Inflammatory macrophage (primary cell): ENCODE measurements at places on chromosomes 12 and 14.

GRCh38 chr14:90976101-90976500 lies 84.3 kb downstream of the RPS6KA5 start:
- no peak for DNase-seq

DNA sequence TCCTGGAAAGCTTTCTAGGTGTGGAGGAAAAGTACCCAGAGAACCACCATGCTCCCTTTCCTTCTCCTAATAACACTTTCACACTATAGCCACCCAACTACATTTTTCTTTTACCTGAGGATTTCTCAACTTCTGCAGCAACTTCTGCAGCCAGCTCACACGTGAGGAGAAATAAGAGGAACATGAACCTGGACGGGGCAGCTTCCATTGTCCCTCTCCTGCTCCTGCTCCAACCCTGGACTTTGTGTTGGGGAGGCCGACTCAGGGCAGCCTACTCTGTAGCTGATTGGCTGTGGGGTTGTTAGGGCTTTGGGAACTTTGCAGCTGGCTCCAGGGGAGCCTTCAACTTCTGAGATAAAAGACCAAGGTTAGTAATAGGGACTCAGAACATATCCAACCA lies at the start of gene ERP27:
TSS of gene ERP27 (minus strand) at position 237 of the 400 bp plus-strand sequence. CDS start at position 208, 29 bp downstream.
- no peak for DNase-seq

- DNase-seq = no peak
Observed at GRCh38 chr12:1360441-1361210, 233.8 kb downstream of the FBXL14 start.

- no peak for DNase-seq
Observed at GRCh38 chr12:117733549-117733805, 235.3 kb downstream of the KSR2 start.

GRCh38 chr14:71267691-71268090 lies 360.4 kb downstream of the PCNX1 start:
- DNase-seq = no peak

- peak; percentile 78 for DNase-seq
Observed at GRCh38 chr12:132614861-132615578, 3.6 kb upstream of the P2RX2 start.

GRCh38 chr12:57592551-57593165 lies 1.7 kb downstream of the PIP4K2C start:
- DNase-seq = no peak

GRCh38 chr14:104395276-104395675 lies 184.3 kb upstream of the C14orf180 start:
- no peak for DNase-seq

DNA sequence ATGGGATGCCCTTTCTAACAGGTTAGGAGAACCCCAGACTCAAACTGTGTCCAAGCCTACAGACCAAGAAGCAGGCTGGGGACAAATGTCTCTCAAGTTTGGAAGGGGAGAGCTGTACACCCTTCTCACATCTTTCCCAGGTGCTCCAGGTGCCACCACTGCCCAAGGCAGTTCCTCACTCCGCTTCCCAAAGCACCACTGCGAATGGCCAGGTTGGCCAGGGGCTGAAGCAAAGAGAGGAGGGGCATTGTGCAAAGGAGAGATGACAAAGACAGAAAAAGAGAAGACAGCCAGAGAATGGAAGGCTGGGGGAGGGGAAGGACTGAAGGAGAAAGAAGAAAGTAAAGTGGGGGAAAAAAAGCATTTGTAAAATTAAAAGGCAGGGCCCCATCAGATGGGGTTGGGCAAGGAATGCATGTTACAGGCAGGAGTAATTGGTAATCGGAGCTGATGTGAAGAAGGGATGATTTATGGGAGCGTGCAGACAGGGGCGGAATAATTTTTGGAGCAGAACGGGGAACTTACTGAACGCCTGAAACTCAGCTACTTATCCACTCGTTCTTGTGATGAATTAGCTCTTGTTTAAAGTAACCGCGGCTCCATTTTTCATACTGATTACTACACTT lies 165.8 kb downstream of the ESRRB start:
- DNase-seq = no peak

DNA sequence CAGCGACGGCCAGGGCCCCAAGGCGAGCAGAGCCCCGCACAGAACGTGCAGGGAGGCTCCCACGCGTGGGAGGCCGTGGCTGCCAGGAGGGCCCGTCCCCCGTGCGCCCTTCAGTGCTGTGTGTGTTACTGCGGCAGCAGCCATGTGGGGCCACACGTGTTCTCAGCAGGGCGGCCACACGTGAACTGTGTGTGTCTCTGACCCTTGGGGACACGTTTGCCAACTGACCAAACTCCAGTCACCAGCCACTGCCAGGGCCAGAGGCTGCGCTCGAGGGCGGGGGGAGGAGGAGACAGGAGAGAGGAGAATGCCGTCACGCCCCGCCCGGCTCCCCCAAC lies 57.7 kb downstream of the GALNT9 start:
- no peak for DNase-seq

DNA sequence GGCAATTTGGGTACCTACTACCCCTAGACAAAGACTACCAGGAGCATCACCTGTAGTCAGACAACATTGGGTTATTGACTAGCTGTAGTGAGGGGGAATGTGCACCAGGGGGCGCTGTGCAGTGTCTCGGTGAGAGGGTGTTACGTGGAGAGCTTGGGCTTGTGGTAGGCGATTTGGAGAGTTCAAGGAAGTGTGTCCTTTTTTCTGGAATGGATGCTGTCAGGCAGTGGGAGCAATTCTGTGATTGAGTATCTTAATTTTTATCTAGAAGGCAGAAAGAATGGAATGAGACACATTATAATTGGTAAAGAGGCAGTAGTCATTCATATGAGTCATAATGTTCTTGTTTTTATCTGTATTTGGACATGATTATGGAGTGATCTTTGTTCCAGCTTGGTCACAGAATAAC lies 187.7 kb downstream of the GALC start:
- peak; percentile 43 for DNase-seq

- DNase-seq = no peak
Observed at GRCh38 chr14:91246051-91246852, 1.7 kb upstream of the GPR68 start.

DNA sequence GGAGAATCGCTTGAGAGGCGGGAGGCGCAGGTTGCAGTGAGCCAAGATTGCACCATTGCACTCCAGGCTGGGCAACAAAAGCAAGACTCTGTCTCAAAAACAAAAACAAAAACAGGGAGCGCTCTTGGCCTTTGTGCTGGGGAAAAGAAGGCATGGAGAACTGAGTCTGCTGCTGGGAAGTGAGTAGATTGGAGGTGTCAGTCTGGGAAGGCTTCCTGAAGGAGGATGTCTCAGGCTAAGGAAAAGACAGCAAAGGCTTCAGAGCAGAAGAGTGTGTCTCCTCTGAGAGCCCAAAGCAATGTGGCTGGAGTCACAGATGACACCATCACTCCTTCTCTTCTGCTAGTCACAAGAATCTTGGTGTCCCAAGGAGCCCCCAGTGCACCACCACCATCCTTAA lies 21.0 kb upstream of the KRT18 start:
- no peak for DNase-seq

- DNase-seq = no peak
Observed at GRCh38 chr12:66713984-66714383, 35.1 kb upstream of the GRIP1 start.

DNA sequence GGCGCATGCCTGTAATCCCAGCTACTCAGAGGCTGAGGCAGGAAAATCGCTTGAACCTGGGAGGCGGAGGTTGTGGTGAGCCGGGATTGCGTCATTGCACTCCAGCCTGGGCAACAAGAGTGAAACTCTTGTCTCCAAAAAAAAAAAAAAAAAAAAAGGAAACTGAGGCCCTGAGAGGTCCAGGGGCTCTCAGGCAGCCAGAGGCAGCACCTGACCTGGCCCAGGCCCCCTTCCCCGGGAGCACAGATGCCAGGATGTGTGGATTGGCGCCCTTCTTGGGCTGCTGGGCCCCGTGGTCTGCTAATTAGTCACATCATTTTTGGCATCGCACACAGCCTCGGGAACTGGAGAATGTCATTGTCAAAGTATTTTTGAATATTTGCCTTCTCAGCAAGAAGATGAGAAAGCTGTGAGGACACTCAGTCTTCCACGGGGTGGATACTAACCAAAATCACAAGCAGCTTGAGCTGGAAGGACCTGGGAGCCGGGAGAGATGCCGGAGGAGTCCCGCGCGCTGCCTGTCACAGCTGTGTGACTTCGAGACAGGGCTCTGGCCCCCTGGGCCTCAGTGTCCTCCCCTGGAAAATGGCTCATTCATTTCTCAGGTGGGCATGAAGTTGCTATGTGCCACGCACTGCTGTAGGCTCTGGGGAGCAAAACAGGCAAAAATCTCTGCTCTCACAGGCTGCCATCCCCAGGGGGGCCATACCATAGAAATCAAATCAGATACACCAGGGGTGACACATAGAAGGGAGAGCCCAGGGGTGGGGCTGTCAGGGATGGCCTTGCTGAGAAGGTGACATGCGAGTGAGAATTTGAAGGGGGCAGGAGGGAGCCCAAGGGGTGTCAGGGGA lies 12.5 kb upstream of the RCOR1 start:
- no peak for DNase-seq

DNA sequence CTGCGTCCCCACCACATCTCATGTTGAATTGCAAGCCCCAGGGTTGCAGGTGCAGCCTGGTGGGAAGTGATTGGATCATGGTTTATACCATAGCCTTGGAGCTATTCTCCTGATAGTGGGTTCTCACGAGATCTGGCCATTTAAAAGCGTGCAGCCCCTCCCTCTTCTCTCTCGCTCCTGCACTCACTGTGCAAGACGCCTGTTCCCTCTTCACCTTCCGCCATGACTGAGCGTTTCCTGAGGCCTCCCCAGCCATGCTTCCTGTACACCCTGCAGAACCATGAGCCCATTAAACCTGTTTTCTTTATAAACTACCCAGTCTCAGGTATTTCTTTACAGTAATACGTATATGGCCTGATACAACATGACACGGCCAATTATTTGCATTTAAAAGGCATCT lies 146.6 kb downstream of the RIMBP2 start:
- DNase-seq = no peak

DNA sequence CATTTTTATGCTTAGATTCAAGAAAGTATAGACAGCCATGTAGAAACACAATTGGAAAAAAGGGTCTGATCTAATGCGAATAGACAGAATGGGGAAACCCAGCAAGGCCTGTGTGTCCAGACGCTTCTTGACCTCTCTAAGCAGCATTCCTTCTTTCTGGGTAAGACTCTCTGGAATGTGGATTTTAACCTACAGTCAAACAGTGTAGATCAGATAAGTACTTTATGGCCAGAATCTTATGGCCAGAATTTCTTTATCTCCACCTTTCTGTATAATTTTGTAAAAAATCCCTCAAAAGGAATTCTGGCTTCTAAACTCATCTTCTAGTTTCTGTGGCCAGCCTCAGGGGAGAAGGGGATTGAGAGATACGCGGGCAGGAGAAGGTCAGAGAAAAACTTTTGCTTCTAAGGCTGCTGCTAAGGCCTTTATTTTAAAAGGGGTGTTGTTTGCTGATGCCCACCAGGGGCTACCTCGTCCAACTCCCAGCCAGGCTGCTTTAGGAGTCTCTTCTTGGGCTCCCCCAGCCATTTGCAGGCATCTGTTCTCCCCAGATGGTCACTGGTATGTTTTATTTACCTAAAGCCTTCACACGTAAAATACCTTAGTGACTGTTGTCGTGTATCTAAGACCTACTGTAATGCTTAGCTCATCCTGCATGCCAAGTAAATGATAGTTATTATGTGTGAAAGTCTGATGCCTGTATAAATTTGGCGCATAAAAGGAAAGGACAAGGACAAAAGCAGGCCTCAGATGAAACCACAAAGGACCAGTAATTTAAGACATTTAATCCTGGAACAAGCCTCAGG lies 68.4 kb downstream of the ANO6 start:
- no peak for DNase-seq

- no peak for DNase-seq
Observed at GRCh38 chr14:31880935-31881334, 196.2 kb upstream of the ARHGAP5 start.

DNA sequence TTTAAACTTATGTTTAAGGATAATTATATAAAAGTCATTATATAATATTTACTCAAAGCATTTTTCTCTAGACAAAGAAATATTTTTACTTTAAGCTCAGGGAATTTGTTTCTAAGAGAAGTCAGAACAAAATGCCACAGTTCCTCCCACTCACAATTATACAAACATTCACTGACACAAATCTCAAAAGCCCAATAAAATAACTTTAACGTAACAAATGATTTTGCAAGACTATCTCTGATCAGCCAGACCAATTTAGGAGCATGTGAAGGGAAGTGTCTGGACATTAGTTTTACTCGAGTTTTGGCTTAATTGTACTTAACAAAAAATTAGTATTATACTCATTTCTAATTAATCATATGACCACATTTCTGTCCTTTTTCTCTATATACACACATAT lies 41.2 kb downstream of the COCH start:
- no peak for DNase-seq

GRCh38 chr14:34046799-34047520 lies 96.1 kb upstream of the EGLN3 start:
- DNase-seq = no peak

GRCh38 chr14:37215345-37215744 lies 17.6 kb downstream of the MIPOL1 start:
- DNase-seq = no peak

DNA sequence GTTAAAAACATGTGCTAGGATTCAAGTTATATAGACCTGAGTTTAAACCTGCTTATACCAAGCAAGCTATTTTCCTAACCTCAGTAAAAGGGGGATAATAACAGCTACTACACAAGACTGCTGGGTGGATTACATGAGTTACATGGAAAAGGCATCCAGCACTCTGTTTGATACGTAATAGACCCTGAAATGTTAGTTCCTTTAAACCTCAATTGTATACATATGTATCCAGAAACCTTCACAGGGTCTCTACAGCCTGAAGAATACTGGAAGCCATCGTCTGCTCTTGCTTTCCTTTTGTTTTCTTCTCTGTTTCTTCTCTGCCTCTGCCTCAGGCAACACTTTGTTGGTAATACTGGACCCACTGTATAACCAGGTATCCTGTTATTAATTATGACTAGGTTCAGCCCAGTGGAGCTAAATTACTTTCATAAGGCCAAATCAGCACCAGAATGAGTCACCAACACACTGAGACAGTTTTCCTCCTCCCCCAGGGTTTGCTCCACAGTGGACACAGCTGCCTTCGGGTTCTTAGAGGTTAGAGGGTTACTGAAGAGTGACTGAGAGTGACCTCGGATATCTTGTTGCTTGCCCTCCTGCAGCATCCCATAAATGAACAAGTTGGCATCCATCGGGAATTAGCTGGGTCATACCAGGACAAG lies 127.1 kb downstream of the CAPZA3 start:
- DNase-seq = no peak

DNA sequence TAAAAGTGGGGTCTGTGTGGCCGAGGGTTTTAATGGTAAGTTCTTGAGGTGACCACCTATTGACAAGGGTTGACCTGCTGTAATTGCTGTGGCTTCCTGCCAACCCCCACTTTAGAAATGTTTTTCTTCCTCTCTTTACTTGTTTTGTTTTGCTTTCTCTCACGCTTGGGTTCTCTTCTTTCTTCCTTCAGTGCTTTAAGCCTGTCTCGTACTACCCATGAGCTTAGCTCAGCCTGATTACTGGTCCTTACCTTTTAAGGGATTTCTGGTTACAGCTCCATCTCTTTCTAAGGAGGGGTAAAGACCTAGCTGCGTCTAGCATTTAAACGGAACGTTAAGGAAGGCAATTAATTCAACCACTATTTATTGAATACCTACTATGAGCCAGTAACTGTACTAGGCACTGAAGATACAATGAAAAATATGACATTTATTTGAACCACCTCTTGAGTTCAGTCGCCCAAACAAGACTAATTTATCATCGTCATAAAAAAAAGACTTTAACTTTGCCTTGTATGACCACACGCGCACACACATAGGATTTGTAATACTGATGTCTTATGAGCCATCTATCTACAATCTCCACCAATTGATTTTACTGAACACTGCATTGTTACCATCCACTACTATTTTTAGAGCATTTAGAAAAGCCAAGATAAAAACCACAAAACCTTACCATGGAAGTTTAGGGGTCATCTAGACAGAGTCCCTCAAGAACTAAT lies 888 bp upstream of the PPP1R12A start:
- DNase-seq = no peak

- no peak for DNase-seq
Observed at GRCh38 chr14:29527286-29527685, 400.4 kb downstream of the PRKD1 start.
